ENCODE measurements at places on chromosomes 12 and 14.

- DNase-seq, result peak; percentile 22
These were observed 70.0 kb upstream of the VPS33A start for GRCh38 chr12:122336015-122336946.

DNA sequence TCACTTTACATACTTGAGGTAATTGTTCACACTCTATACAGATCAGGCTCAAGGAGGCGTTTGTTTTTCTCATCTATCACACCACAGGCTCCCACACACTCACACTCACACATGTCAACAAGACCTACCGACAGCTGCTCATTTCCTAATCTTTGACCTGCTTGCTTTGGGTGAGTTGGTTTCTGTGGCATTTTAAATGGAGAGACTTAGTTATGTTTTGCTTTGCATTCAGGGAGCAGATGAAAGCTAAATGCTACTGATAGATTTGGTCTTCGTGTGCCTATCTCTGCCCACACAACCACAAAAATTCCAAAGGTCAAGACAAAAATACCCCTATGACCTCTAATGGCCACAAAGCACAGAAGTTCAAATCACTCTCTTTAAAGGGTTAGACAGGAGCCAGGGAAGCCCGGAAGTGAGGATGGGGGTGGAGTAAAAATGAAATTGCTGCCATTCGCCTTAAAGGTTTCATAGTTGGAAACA is 203.5 kb upstream of the G2E3 start:
- DNase-seq, result no peak

DNA sequence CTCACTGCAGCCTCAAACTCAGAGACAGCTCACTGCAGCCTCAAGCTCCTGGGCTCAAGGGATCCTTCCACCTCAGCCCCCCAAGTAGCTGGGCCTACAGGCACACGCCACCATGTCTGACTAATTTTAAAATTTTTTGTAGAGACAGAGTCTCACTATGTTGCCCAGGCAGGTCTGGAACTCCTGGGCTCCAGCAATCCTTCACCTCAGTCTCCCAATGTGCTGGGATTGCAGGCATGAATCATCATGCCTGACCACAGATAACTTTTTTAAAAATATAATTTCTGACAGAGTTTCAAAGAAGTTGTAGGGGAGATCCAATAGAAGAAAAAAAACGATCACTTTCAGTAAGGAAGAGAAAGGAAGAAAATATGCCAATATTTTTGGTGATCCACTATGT is 189.7 kb upstream of the CDKN3 start:
- no peak for DNase-seq

DNA sequence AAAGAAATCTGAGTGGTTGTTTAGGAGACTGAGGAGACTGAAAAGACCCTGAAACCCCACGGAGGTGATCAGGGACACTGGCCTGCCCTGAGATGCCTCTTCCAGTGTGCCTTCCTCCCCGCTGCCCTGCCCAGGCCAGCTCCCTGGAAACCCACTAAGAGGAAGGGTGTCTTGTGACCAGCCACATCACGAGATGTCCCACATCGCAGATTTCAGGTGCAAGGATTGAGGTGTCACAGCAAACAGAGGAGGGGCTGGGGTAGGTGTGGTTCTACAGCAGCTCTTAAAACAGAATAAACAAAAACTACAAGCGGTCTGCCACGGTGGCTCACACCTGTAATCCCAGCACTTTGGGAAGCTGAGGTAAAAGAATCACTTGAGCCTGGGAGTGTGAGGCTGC is 184.3 kb upstream of the C14orf180 start:
- no peak for DNase-seq

- no peak for DNase-seq
These were observed 16.9 kb downstream of the MYL2 start for GRCh38 chr12:110903511-110903910.

DNA sequence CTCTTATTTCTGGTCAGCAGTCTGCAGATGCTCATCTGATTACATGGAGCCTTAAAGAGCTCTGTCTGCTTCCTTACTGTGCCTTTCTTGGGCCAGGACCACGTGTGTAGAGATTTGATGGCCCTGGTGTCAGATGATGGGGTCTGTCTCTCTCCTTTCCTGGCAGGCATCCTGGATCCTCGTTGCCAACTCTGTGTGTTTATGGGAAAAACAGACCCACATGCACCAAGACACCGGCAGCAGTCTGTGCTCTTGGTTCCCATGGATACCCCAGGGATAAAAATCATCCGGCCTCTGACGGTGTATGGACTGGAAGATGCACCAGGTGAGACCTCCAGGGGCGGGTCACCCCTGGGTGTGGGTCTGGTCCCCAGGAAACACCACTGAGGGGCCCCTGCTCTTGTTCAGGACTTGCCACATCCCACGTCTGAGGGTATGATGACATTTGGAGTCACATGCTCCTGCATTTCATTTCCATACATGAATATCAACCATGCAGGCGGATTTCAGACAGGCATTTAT is 18.5 kb upstream of the ALDH2 start:
- no peak for DNase-seq

DNA sequence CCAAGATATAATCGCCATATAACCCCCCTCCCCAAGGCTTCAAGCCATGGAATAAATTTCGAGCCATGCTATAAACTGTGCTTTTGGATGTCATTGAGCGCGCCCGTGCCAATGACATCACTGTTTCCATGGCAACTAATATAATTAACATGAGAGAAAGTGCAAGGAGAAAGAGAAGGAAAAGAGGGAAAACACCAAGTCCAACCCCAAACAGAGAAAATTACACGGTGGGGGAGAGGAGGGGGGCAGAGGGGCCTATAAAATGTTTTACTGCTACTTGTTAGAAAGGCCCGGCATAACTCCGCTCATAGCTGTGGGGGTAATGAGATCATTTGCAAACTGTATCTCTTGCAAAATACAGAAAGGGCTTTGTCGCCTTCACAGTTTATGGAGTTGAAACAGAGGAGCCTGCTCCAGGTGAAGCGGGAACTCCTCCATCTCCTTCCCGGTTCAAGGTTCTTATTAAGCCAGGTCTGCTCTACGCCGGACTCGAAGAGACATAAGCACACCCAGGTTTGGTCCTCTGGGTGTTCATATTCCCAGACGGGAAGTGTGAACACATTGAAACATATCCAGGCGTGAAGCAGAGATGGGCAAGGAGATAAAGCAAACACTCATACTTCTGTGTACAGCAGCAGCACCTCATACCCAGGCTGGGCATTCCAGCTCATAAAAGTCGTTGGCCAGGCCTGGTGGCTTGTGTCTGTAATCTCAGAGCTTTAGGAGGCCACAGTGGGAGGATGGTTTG is 99.1 kb upstream of the MAP1LC3B2 start:
- DNase-seq, result no peak

GRCh38 chr14:54202288-54202687 is 194.5 kb upstream of the CDKN3 start:
- no peak for DNase-seq

DNA sequence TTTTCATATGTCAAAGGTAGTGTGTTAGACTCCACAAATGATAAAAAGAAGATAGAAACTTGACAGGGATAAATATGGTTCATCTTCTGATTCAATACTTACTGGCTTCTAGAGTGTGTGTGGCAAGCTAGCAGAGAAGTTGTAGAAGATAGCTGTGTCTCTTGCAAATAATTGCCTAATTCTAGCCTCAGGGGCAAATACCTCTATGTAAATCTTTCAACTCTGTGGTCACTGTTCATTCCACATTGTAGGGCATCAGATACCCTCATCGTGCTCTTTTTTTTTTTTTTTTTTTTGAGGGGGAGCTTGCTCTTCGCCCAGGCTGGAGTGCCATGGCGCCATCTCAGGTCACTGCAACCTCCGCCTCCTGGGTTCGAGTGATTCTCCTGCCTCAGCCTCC is 1.7 kb downstream of the OLR1 start:
- DNase-seq, result no peak

- no peak for DNase-seq
These were observed 57.0 kb downstream of the NT5DC3 start for GRCh38 chr12:103783744-103784664.

DNA sequence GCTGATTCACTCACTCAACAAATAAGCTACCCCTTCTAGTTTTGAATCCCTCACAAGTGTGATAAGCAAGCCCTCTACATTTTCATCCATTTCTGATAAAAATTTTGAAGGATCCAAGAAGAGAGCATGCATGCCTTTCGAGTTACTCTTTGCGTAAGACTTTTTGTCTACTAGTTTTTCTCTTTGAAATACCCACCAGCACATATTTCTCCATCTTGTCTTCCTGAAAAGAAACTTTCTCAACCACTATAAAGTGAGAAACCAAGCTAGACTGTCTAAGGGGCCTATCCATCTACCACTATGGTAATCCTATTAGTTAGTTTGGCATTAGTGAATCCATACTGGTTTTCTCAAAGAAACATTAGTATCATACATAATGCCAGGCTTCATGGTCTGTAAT is 56.9 kb downstream of the PARP11 start:
- DNase-seq, result no peak

GRCh38 chr12:65882486-65882885 is 58.2 kb downstream of the HMGA2 start:
- DNase-seq, result no peak

DNA sequence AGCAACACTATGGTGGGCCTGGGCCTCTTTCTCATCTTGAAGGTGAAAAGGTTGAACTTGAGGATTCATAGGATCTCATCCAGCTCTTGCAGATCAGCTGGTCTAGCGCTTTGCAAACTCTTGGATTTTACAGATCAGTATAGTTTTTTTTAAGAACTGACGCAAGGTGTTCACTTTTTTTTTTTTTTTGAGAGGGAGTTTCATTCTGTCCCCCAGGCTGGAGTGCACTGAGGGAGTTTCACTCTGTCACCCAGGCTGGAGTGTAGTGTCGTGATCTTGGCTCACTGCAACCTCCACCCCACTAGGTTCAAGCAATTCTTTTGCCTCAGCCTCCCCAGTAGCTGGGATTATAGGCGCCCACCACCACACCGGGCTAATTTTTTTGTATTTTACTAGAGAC is 20.4 kb upstream of the LGMN start:
- no peak for DNase-seq

DNA sequence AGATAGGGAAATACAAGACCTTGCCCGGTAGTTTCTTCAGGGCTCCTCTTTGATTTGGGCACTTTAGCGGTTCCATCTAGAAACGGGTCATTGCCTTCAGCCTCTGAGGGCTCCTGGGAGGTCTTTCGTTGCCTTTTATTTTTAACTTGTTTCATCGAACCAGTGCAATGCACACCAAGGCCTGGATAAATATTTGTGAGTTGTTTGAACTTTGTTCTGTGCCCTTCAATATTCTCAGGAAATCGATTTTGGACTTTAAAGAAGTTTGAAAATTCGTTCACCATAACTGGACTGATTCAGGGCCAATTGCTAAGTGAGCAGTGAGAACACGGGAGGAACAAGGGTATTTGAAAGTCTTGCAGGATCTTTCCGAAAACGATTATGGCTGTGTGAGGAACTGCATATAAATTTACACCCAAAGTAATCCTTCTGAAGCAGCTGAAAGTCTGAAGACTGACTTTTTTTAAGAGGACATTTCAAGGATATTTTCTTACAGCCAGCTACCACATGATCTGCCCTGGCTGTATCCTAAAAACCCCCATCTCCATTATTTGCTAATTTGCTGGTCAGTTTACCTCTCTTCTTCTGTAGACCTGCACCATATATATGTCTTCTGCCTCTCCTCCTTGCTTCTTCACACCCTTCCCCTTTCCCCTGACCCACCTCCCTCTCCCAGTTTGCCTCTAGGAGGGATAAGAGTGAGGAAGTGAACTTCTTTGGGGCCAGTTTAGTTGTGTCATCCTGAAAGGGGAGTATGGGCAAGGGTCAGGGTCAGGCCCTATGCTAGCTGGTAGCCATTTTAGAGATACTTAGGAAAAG is 8.0 kb downstream of the DUSP6 start:
- DNase-seq, result no peak

- no peak for DNase-seq
These were observed 11.2 kb downstream of the HECTD4 start for GRCh38 chr12:112370868-112371510.

DNA sequence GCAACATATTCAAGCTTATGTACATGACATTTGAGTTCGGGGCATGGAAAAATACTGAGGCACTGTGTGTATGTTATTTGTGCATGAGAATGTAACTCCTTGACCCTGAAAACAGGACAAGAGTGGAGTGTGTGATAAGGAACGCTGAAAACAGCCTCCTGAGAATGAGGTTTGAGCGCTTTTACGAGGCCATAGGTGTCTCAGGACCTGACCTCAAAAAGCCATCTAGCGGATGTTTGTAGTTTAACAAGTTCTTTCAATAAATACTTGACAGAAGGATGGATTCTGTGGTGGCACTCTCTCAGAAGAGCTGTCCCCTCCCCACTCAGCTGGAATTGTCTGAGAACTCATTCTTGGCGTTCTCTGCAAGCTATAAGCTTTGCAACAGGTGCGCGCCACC is 350.5 kb upstream of the TMTC1 start:
- no peak for DNase-seq

GRCh38 chr14:102909911-102910310 is 12.6 kb upstream of the AMN start:
- no peak for DNase-seq

DNA sequence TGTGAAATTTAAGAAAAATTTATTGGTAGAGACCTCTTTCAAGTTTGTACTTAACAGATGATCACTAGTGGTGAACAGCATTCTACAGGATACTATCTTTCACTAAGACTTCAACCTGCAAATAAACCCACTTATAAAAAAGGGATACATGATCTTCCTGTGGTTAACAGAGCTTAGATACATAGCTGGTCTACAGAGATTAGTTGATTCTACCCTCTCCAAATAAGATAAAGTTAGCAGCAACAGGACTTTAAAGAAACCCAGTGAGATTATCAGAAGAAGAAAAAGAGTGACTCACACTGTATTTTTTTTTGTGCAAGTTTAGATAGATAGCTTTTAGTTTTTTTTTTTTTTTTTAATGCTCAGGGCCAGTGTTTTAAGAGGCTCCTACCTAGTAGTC is 34.5 kb downstream of the USP44 start:
- no peak for DNase-seq

DNA sequence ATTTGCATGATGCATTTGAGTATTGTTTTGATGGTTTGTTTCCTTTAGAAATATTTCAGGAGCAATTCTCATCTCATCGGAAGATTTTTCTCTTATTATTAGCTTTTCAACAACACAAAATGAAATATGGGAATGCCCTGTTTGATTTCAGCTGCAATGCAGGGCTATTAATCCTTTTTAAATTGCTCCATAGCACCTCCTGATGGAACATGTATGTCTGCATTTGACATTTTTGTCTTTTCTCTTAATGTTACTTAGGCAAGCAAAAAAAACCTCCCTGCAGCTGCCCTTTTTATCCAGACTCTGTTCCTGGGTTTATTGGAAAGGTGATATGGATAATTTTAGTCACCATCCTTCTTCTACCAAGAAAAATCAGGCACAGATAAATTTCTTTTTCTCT is 895.8 kb downstream of the RPS29 start:
- no peak for DNase-seq

DNA sequence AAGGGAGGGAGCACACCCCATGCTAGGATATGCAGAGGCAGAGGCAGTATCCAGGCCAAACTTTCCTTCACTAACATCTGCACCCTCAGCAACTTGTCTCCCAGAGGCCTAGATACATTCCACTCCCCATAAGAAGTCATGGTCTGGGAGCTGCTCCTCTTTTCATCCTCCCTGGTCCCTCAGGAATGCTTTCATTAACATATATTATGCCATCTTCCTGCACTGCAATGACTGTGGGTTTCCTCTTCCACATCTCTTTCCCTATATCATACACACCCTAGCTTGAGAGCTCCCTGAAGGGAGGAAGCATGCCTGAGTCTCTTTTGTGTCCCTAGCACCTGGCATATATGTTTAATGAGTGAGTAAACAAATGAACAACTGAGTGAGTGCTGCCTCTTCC is 8.6 kb downstream of the DDN start:
- no peak for DNase-seq

GRCh38 chr14:33527023-33527634 is 423.7 kb downstream of the EGLN3 start:
- no peak for DNase-seq

- no peak for DNase-seq
These were observed 19.0 kb downstream of the CORO1C start for GRCh38 chr12:108712165-108712924.
